Gastroesophageal sphincter (tissue), 4 donors: ENCODE measurements at places on chromosomes 2 and 18. TPM values are rescaled to one million over a fixed set of nuclear protein-coding genes. Genes with fewer than 3 reads are reported as not detected.

The PLA2R1 gene
- 6.5 TPM for total RNA-seq

The GALR1 gene
- total RNA-seq, result 0.35 TPM

The CNGA3 gene
- total RNA-seq, result 5.1 TPM

The PHLPP1 gene
- total RNA-seq, result 19.1 TPM

The MAL gene
- total RNA-seq, result 39.8 TPM

The NXPH2 gene
- not detected for total RNA-seq

The MYO5B gene
- total RNA-seq, result 3.2 TPM

The THSD7B gene
- 0.46 TPM for total RNA-seq

The ITPRIPL1 gene
- total RNA-seq, result not detected

The C2orf81 gene
- 1.4 TPM for total RNA-seq

The SCN1A gene
- total RNA-seq, result 0.05 TPM

The TMEM131 gene
- 46.4 TPM for total RNA-seq

The SNTG2 gene
- 7.9 TPM for total RNA-seq

The ERCC3 gene
- 30.3 TPM for total RNA-seq
